ENCODE measurements at places on chromosomes 16 and 17. TPM values are rescaled to one million over a fixed set of nuclear protein-coding genes. Genes with fewer than 3 reads are reported as not detected.

DNA sequence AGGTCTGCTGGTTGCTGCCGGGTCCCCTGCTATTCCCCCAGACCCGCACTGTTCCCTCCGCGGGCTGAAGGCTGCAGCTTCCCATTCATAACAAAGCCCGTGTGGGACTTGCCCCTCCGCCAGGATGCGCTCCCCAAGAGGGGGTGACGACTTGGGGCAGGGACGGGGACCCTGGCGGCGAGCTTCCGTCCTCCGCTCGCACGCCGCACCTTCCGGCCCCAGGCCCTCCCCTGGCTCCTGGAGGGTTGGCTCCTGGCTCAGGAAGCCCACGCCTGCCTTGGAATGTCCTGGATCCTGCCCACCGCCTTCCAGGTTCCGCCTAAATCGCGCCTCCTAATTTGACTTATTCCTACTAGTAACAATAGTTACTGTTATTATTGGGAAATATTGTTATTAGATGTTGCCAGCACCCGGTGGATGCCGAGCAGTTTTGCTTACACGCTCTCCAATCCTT is 1.1 kb upstream of the TFAP4 start:
- no peak for DNase-seq

GRCh38 chr16:87790292-87791100 is 24.7 kb upstream of the KLHDC4 start:
- no peak for DNase-seq

DNA sequence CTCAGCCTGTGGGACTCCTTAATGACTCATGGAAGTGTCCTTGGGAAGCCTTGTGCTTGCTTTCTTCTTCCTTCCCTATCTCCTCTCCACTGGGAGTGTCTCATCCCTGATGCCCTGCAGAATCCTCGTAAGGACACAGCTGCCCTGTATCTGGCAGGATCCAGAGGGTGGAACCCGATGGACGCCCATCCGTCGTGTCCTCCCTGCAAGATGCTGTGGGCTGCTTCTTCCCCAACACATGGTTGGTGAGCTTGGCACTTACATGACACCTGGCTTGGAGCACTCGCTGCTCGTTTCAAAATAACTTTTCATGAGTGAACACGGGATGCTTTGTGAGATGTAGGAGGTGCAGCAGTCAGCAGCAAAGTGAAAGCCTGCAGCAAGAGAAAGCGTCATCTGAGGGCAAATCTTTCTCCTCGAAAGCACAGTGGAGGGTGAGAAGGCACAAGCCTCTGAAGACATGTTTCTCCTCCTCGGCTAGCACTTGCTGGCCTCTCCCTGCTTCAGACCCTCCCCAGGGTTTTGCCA is 3.3 kb downstream of the CCL15 start:
- no peak for DNase-seq

DNA sequence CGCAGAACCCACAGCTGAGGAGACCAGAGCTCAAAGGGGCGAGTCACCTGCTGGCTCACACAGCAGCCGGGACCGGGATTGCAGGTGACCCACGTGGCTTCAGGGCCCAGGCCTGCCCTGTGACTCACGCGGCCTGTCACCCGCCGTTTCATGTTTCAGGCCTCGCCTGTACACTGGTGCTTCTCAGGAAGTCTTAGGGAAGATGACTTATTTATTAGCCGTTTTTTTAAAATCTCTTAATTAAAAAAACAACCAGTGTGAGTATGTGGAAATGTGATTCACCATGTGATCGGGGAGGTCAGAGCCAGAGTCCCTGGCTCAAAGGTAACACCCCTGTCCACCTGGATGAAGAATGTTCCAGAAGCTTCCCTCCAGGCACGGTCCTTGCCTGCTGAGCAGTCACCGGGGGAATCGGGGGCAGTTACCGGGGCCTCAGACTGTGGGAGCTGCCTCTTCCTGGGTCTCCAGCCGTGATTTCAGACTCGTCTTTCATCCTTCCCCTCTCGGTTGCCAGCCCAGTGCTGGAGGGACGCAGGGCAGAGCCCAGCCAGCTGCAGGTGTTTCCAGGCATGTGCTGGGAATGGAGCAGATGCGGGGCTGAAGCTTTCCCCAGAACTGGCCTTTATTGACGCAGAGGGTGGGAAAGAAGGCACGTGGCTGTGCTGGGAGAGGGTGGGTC is 49.3 kb downstream of the CMIP start:
- peak; percentile 80 for DNase-seq

- no peak for DNase-seq
These were observed 11.7 kb downstream of the ABAT start for GRCh38 chr16:8686031-8686621.

GRCh38 chr16:5252791-5253190 is 155.2 kb upstream of the EEF2KMT start:
- DNase-seq = no peak

DNA sequence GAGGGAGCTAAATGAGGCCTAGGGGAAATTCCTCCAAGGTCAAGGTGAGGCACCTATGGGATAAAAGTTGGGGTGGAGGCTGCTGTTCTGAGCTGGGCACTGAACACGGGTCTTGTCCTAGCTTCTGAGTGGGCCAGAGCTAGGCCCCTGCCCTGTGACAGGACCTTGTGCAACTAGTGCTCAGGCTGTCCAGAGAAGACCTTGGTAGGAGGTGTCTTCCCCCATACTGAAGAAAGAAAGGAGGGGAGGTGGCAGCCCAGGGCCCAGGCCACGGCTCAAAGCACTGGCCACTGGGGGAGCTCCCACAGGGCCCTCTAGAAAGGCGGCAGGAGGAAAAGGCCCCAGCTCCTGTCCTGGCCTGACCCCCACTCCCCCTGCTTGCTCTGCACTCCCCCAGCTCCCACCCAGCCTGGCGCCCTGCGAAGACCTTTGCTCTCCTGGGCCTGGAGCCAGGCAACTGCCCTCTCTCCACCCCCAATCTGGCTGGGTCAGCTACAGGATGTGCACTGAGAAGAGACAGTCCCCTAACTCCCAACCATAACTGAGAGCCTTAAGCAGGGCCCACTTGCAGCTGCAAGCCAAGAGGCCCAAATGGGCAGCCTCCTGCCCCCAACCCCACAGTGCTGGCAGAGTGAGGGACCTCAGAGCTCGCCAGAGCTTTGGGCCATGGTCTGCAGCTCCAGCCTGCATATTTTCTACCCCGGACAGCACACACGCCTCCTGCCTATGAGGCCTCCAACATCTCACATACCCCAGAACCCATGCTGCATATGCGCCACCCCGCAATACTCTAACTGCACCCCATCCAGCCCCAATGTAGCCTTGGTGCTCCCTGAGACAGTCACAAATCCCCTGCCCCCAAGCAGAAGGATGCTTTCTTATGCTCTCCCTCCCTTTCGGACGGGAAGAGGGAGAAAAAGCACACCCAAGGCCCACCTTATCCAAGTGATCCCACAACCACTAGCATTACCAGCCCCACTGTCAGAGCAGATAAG is 15.3 kb downstream of the HSD11B2 start:
- no peak for DNase-seq

GRCh38 chr17:81806461-81807209 is 2.7 kb downstream of the GCGR start:
- DNase-seq = no peak

GRCh38 chr17:67132366-67132765 is 88.0 kb downstream of the CACNG1 start:
- no peak for DNase-seq

DNA sequence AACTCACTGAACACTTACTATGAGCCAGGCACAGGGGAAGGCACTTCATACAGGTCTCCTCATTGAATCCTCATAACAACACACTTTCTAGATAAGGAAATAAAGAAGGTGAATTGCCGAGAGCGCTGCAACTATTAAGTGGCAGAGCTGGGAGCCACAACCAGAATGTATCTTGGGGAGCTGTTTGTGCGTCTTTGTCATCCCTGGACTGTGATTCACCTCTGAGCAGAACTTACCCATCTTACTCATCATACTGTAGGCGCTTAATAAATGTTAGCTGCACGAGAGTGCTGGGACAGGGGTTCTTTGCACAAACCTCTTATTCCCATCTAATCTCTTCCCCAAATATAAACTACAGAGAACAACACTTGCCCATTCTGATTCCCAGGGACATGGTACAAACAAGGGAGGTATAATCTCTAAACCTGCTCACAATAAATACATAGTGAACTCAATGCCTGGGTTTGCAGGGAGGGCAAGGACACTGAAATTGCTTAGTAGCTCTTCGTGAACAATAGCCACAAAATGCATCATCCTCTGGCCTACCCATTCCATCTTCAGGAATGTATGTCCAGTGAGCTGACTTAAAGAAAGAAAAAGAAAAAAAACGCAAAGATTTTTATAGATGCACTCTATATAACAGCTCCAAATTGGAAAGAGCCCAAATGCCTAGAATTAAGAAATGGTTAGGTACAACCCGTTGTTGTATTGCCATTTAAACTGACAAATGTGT is 43.0 kb downstream of the MYO18A start:
- DNase-seq = no peak

GRCh38 chr16:70804153-70804733 is 3.3 kb upstream of the VAC14 start:
- DNase-seq = no peak

DNA sequence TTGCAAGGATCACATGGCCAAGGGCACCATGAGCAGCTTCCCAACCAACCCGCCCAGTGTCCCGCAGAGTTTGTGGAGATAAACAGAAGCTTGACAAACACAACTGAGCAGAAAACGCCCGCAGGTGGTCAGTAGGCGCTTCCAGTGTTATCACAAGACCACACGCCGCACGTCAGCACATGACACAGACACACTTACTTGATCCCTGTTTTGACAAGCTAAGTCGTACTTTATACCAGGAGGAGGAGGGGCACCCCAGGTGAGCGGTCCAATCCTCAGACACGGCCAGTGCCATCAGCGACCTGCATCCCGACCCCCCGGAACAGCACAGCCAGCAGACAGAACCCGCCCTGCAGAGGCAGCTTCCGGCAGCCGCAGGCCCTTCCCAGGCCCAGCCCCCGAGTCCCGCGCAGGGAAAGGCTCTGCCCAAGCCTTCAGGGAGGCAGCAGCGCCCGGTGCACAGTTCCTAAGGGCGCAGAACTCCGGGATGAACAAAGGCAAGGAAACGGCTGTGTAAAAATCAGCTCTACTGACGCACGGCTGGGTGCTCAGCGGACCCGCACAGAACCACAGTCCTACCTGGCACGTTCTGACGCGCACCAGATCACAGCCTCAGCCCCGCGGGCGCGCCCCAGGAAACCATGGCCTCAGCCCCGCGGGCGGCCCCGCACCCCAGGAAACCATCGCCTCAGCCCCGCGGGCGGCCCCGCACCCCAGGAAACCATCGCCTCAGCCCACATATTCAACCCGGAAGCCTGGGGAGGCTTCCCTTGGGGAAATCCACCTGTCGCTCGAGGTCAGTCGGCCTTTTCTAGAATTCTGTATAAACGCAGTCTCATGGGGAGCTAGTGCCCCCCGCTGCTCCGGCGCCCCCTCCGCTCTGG is 27.8 kb downstream of the AXIN1 start:
- peak; percentile 95 for DNase-seq

GRCh38 chr16:4968879-4969483 is 10.9 kb downstream of the SEC14L5 start:
- DNase-seq = no peak

- DNase-seq = no peak
These were observed 405.5 kb downstream of the CPPED1 start for GRCh38 chr16:12398029-12398682.

GRCh38 chr16:79595931-79596450 is 4.5 kb downstream of the MAF start:
- no peak for DNase-seq

DNA sequence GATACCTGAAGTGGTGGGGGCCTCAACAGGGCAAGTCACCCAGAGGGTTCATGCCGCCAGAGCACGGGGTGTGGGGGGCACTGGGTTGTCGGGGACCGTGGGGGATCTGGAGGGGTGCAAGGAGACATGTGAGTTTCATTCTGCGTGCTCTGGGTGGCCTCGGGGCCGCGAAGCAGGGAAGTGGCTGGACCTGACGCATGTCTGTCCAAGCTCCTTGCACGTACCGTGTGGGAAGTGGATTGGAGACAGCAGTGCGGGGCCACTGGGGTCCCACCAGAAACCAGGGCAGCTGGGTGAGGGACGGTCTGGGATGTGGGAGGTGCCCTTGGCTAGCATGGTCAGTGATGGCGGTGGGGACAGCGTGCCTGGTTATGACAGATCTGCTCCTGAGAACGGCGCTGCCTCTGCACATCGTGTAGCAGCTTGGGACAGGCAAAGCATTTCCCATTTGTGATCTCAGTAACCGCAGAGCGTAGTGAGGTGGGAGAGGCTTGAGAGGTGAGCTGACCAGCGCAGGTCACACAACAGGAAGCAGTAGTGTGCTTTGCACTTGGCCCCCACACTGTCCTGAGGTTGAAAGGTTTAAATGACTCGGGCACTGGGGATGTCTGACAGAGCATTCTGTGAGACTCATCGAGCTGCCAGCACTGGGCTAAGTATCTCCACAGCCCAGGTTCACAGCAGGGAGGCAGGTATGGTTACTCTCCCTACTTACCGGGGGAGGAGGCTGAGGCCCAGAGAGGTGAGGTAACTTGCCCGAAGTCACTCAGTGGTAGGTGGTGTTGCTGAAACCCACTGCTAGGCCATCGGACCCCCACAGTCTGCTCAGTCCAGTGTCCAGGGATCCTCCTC is 114.4 kb downstream of the SOCS1 start:
- DNase-seq = no peak

GRCh38 chr17:80214878-80215210 is 5.3 kb downstream of the SGSH start:
- DNase-seq = no peak

GRCh38 chr17:74803971-74804370 is 27.8 kb upstream of the NAT9 start:
- no peak for DNase-seq

DNA sequence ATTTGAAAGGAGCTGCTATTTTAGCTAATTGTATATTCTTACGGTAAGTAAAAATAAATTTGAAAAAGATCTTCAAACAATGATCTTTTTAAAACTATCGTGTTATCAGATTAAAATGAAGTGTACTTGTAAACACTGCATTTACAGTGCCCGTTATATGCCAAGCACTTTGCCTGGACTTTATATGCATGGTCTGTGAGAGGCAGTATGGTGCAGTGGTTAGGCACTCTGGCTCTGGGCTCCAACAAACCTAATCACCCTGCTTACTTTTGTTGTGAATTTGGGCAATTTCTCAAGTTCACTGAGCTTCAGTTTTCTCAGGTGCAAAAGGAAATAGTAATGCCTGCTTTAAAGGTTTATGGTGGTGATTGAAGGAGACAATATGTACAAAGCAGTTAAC is 1.4 kb downstream of the PMP22 start:
- no peak for DNase-seq

The MYCBPAP gene
- total RNA-seq = not detected

The ASPHD1 gene
- 0.18 TPM for total RNA-seq

The BICDL2 gene
- 0.09 TPM for total RNA-seq

The GAS7 gene
- 0.33 TPM for total RNA-seq
